ENCODE measurements at places on chromosomes 12 and 14.

GRCh38 chr14:96118391-96118790 is 79.2 kb downstream of the C14orf132 start:
- DNase-seq: no peak

DNA sequence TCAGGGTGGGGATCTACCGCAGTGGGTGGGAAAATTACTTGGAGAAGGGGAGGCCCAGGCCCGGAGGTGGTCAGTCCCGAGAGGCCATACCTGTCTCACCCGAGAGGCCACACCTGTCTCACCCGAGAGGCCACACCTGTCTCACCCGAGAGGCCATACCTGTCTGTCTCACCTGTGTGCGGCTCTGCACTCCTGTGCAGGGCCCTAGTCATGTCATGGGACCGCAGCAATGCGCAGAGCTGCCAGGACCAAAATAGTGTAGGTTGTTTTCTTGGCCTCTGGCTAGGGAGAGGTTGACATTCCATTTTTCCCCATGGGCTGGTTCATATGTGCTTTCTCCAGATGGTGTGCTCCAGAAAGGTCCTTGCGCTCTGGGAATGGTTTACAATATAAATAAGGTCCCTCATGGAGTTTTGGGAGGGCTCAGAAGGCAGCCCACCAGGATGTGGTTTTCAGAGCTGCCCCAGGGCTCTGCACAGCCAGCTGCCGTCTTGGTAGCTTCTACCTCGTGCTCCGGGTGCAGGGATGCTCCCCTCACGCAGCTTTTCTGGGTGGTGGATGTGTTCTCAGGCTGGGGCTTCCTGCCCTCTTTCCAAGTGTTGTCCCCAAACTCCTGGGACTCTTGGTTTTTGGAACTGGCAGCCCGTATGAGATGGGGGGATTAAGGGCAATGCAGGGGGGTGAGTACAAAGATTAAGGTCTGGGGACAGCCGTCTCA is 58.2 kb downstream of the CACNA1C start:
- no peak for DNase-seq

GRCh38 chr12:129549656-129550055 is 354.2 kb downstream of the TMEM132D start:
- no peak for DNase-seq

DNA sequence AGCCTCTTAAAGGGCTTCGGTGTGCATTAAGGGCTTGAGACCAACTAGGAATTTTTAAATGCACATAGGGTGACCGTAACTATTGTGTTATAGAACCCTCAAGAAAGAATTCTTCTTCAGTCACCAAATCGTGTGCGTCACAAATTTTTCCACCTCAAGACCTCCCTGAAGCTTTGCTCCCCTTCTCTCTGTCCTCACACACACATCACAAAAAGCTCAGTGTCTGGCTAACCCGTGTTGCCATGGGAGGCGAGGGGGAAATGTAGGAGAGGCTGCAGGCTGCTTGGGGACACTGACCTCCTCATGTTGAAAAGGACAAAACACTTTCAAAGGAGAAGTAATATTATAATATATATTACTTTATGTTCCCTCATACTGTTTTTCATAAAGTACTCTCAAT is 10.6 kb downstream of the SSPN start:
- DNase-seq: no peak

GRCh38 chr14:44866322-44866721 is 95.4 kb downstream of the KLHL28 start:
- no peak for DNase-seq

DNA sequence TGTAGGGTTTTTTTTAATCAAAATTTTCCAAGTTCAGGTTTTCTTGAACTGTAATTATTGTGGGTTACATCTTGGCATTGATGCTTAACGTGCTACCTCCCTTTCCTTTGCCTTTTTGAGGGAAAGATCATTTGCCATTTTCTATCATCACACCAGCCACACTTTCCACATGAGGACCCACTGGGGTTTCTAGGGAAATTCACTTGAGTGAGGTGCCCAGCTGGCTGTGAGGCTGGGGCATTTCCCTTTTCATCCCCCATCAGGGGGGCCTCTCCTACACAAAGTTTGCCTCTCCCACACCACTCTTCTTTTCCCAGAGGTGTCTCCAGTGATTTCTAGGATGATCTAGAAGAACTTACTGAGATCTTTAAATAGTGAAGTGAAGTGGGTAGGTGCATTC is 335.7 kb downstream of the BMP4 start:
- no peak for DNase-seq

Measured in CD4-positive, alpha-beta T cell treated with Interleukin-4 for 4 hours (primary cell).